ENCODE measurements at places on chromosomes 11 and 22.

- no peak for DNase-seq
These were observed 8.5 kb downstream of the EIF3D start for GRCh38 chr22:36520423-36520822.

- DNase-seq: no peak
These were observed 29.3 kb upstream of the PPP2R1B start for GRCh38 chr11:111795334-111795985.

DNA sequence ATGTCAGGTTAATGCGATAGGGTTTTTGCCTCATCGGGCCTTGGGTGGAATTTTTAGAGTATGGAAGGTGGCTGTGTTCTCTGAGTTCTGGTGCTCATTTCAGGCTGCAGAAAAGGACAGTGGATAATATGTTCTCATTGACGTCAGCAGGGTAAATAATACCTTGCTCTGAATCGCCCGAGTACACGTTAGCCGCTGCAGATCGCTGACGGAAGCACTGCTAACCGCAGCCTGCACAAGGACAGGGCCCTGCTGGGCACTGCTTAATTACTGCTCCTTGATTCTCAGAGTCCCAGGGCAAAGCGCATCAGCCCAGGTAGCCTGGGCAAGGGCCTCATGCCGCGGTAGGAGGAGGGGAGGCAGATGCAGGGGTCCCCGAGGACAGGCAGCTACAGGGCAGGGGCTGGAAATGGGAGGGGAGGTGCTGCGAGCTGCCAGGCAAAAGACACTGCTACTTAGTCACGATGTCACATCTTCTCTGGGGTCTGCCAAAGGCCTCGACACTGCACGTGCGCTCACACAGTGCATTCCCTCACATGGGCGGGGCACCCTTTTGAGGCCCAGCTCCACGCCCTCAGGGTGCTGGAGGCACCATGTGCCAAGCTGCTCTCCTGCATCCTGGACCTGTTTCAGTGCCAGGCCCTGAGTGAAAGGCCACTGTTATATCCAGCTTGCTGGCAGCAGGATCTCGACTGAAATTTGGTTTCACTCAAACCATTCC lies 35.2 kb downstream of the PPP2R1B start:
- no peak for DNase-seq

GRCh38 chr22:31278151-31278621 lies 14.1 kb downstream of the PIK3IP1 start:
- DNase-seq: no peak

DNA sequence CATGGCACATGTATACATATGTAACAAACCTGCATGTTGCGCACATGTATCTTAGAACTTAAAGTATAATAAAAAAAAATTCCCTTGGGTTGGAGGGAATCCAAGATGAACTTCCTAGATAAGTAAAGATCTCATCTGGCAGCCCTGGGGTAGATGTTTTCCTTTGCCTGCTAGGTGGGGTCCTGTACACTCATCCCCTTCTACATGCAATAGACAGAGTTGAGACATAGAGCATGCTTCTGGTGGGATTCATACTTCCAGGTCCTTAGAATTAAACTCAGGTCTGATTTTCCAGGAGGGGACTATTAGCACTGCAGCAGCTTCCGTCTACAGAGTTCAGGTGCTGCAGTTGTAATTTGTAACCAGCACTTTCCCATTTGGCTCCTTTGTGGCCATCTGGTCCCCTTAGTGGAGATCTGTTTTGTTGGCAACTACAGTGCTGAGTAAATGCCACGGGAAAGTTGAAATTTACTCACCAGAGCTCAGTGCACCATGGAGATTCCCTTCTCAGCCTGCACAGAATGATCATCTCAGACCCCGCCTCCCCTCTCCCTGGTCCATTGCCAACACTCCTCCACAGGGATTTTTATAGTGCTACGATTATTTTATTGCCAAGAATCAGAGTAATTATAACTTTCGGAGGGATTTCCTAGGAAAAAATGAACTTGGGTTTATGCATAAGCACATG lies 220.1 kb upstream of the E2F8 start:
- DNase-seq: no peak

- no peak for DNase-seq
These were observed 23.5 kb downstream of the SPATA19 start for GRCh38 chr11:133821776-133822175.
